ENCODE measurements at places on chromosomes 6 and 20. TPM values are rescaled to one million over a fixed set of nuclear protein-coding genes. Genes with fewer than 3 reads are reported as not detected.

GRCh38 chr20:25146976-25147375 lies 48.5 kb upstream of the ENTPD6 start:
- no peak for DNase-seq

GRCh38 chr6:15474196-15474595 lies 188.6 kb downstream of the DTNBP1 start:
- no peak for DNase-seq

DNA sequence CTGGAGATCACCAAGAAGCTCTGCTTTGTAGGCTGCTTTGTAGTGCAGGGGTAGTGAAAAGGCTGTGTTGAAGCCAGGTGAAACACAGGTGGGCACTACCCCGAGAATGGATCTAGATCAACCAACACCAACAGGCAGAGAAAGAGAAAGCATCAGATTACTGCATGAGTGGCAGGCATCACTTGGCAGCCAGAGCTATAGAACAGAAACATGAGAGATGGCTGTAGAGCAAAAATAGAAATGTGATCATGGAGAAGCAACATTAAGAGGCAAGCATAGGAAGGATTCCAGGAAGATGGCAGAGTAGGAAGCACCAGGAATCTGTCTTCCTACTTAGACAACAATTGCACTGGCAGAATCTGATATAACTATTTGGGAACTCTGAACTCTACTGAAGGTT lies 311.1 kb upstream of the TCF21 start:
- DNase-seq: no peak

GRCh38 chr6:44451803-44452695 lies 64.5 kb downstream of the CDC5L start:
- no peak for DNase-seq

GRCh38 chr20:15171016-15171415 lies 833.6 kb upstream of the FLRT3 start:
- DNase-seq: no peak

UBE2J1 gene
- 34.8 TPM for total RNA-seq

CYP24A1 gene
- not detected for total RNA-seq

All from activated T-helper 2 cell treated with anti-CD3 and anti-CD28 coated beads, Interferon-gamma antibody, Interleukin-2, Interleukin-4, amounts not matched to agents 10 μg/mL and 5 μg/mL and 100 μg/mL, durations not matched to agents 14 hours and 24 hours and 36 hours (primary cell).